ENCODE measurements at places on chromosomes 4 and X. TPM values are rescaled to one million over a fixed set of nuclear protein-coding genes. Genes with fewer than 3 reads are reported as not detected.
A peak's percentile ranks its signal among the peaks of the same experiment; 100 is the strongest.

- H3K27ac ChIP-seq, result no peak overlapping the region
- no peaks in the 10 kb centered on the region for H3K4me1 ChIP-seq
- no peaks in the 10 kb centered on the region for H3K27me3 ChIP-seq
- no peak overlapping the region for H3K4me3 ChIP-seq
Measured at GRCh38 chr4:126106658-126107057, 791.9 kb downstream of the FAT4 start.

DNA sequence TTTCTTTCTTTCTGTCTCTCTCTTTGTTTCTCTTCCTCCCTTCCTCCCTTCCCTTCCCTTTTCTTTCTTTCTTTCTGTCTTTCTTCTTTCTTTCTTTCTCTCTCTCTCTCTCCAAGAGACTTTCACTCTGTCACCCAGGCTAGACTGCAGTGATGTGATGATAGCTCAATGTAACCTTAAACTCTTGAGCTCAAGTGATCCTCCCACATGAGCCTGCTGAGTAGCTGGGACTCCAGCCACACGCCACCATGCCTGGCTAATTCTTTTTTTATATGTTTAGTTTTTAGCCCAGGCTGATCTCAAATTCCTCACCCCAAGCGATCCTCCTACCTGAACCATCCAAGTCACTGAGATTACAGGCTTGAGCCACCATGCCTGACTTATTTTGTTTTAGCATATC lies 64.3 kb upstream of the EMCN start:
- no peaks in the 10 kb centered on the region for H3K36me3 ChIP-seq
- H3K27ac ChIP-seq, result no peak overlapping the region
- DNase-seq, result no peak
- no peaks in the 10 kb centered on the region for H3K27me3 ChIP-seq

DNA sequence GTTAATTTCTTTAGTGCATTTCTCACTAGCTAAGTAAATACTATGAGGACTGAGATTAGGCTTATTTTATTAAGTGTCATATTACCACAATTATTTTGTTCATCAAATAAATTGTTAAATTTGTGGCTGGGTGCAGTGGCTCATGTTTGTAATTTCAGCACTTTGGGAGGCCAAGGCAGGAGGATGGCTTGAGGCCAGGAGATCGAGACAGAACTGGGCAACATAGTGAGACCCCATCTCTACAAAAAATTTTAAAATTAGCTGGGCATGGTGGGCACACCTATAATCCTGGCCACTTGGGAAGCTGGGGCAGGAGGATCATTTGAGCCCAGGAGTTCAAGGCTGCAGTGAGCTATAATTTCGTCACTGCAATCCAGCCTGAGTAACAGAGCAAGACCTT lies 6.8 kb downstream of the SEC24D start:
- DNase-seq, result no peak
- H3K4me3 ChIP-seq, result no peak overlapping the region
- no peak overlapping the region for H3K27ac ChIP-seq
- H3K4me1 ChIP-seq, result no peaks in the 10 kb centered on the region

DNA sequence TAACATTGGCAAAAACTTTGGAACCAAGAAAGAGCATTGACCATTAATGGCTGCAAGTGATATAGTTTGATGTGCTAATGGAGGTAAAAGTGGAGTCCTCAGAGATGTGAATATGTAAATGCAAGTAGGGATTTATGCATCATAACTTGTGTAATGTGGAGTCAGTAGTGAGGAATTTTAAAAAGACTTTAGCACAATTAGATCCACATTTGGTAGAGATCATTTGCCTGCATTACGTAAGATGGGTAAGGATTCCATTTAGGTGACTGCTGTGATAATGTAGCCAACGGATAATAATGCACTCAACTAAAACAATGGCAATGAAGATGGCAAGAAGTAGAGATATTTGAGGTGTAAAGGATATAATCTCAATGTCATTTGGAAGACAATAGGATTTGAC lies 1128.4 kb downstream of the ADGRL3 start:
- no peak overlapping the region for H3K4me3 ChIP-seq
- H3K27me3 ChIP-seq, result no peaks in the 10 kb centered on the region
- H3K36me3 ChIP-seq, result no peaks in the 10 kb centered on the region
- DNase-seq, result no peak
- H3K4me1 ChIP-seq, result no peaks in the 10 kb centered on the region

- H3K27me3 ChIP-seq, result no peaks in the 10 kb centered on the region
- H3K4me3 ChIP-seq, result no peak overlapping the region
- no peak overlapping the region for H3K27ac ChIP-seq
- no peaks in the 10 kb centered on the region for H3K4me1 ChIP-seq
- peaks cover 19% of the 10 kb centered on the region for H3K36me3 ChIP-seq
Measured at GRCh38 chr4:772776-773175, 53.2 kb downstream of the CPLX1 start.

DNA sequence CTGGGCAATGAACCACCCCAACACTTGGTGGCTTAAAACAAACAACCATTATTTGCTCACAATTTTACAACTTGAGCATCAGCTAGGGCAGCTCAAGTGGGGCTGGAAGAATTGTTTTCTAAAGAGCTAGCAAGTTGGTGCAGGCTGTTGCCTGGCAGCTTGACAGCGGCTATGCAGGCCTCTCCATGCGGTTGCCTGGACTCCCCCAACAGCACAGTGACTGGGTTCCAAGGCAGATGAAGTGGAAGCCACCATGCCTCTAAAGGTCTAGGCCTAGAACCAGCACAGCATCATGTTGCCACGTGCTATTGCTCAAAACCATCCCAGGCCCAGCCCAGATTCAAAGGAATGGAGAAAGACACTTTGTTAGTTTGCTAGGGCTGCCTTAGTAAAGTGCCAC lies 114.8 kb downstream of the BCOR start:
- peaks cover 14% of the 10 kb centered on the region for H3K4me1 ChIP-seq
- H3K36me3 ChIP-seq, result no peaks in the 10 kb centered on the region
- no peak overlapping the region for H3K4me3 ChIP-seq
- no peak overlapping the region for H3K27ac ChIP-seq

GRCh38 chr4:10114607-10115006 lies 2.0 kb downstream of the WDR1 start:
- H3K27me3 ChIP-seq, result no peaks in the 10 kb centered on the region
- H3K36me3 ChIP-seq, result no peaks in the 10 kb centered on the region

DNA sequence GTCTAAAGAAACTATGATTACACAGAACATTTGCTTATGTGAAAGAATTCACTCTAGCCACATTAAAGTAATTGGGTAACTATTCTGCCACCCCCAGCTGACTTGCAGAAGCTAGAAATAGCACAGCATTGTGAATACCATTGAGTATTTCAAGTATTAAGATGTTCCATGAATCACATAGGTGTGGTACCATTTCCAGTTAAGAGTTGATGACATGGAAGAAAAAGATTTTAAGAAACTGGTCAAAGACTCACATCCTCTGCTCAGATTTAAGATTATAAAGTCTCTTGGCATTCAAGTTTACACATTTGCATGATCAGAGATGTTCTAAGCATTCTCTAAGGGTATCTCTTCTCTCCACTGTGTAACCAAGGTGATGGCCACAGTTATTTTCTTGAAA lies 287.5 kb downstream of the CAMK2D start:
- no peak for DNase-seq
- H3K27me3 ChIP-seq, result no peaks in the 10 kb centered on the region
- no peak overlapping the region for H3K27ac ChIP-seq
- no peak overlapping the region for H3K4me3 ChIP-seq
- no peaks in the 10 kb centered on the region for H3K36me3 ChIP-seq

GRCh38 chr4:128574706-128575105 lies 234.8 kb upstream of the JADE1 start:
- peaks cover 22% of the 10 kb centered on the region for H3K4me1 ChIP-seq
- peak; percentile 86 for DNase-seq
- no peak overlapping the region for H3K27ac ChIP-seq
- no peaks in the 10 kb centered on the region for H3K36me3 ChIP-seq

DNA sequence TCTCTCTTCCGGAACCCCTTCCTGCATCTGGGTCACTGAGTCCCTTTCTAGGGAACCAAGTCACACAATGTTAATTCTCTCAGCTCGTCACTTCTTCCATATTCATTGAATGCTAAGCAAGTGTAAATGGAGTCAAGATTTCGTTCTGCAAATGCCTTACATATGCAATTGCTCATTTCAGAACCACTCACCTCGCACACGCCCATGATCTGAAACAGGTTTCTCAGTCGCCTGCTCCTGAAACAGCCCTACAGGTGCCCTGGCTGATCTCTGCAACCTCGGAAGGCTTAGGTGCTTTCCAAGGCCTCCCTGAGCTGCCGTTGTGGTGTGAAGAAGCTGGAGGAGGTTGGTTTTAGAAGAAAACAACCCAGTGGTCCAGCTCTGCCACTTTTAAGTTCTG lies 100.8 kb upstream of the MSX1 start:
- H3K27me3 ChIP-seq, result peaks cover 89% of the 10 kb centered on the region
- peaks cover 55% of the 10 kb centered on the region for H3K4me1 ChIP-seq
- no peak overlapping the region for H3K4me3 ChIP-seq
- no peaks in the 10 kb centered on the region for H3K36me3 ChIP-seq
- no peak for DNase-seq

DNA sequence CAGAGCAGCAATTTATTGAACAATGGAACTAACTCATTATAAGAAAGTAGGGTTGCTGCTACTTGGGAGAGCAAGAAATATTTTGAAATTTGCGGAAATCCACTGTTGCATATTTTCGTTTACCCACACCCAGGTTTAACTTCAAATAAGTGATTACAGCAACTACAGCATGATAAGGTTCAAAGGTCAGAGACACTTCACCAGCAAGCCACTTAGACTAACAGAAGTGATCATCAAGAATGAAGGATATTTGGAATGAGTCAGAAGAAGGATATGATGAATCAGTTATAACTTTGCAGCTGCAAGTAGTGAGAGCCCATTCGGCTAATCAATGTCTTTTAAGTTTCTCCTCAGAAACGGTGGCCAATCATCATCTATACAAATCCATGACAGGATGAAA lies 199.3 kb downstream of the TMA16 start:
- no peaks in the 10 kb centered on the region for H3K4me1 ChIP-seq
- H3K27ac ChIP-seq, result no peak overlapping the region
- H3K36me3 ChIP-seq, result no peaks in the 10 kb centered on the region
- no peak for DNase-seq
- no peak overlapping the region for H3K4me3 ChIP-seq

GRCh38 chr4:42083816-42084215 lies 68.6 kb downstream of the BEND4 start:
- no peak for DNase-seq
- H3K4me3 ChIP-seq, result no peak overlapping the region
- no peaks in the 10 kb centered on the region for H3K27me3 ChIP-seq
- H3K4me1 ChIP-seq, result no peaks in the 10 kb centered on the region
- no peaks in the 10 kb centered on the region for H3K36me3 ChIP-seq

DNA sequence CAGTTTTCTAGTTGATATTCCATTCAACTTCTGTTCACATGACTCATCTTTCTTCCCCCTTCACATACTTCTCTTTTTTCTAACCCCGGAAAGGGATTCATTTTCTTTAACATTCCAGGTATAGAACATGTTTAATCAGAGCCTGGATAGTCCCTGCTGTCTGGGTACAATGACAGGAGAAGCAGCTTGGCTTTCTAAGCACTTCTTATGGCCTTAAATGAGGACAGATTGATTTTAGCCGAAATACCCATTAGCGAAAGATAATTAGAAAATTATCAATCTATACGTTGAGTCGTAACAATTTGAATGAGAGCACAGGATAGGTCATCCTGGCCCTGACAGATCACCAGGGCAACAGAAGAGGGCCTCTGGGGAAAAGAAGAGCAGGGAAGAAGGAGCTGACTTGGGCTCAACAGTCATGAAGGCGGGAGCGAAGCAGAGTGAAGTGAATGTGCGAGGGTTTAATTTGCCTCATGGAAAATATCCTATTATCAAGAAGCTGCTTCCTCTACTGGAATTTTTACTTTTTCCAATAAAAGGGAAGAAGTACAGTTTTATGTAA lies 62.2 kb downstream of the PPP1R2C start:
- no peak overlapping the region for H3K4me3 ChIP-seq
- H3K27me3 ChIP-seq, result no peaks in the 10 kb centered on the region
- no peak overlapping the region for H3K27ac ChIP-seq
- no peak for DNase-seq

DNA sequence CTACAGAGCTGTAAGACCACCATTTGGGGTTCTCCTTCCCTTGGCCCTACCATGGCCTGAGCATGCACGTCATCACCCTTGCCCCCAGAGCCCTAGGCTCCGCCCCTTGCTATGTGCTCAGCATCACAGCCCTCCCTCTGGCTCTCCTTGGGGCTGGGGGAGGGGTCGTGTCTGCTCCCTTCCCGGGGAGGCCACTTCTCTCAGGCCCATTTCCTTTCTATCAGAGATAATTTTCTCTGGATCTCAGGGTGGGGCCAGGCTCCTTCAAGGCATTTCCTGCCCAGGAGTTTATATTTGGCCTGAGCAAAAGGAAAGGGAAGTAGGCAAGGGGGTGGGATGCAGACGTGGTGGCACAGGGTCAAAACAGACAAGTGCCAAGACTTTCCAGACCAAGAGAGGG lies 55.9 kb downstream of the STARD8 start:
- H3K4me3 ChIP-seq, result no peak overlapping the region
- H3K36me3 ChIP-seq, result no peaks in the 10 kb centered on the region
- H3K27me3 ChIP-seq, result no peaks in the 10 kb centered on the region

DNA sequence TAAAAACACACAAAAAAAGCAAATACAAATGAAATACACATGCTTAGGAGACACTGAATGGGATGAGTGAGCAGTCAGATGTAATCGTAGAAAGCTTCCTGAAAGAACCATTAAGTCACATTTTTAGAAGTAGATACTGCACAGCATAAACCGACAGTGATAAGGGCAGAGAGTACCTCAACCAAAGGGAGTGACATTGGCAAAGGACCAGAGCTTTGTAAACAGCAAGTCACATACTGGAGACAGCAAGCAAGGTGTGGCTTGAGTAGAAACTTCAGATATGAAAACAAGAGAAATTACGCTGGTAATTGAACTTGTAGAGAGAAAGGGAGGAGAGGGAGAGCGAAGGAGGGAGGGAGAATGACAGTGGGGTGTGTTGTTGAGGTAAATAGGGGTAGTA lies 92.0 kb downstream of the CHRDL1 start:
- no peak overlapping the region for H3K4me3 ChIP-seq
- no peaks in the 10 kb centered on the region for H3K36me3 ChIP-seq
- H3K27ac ChIP-seq, result no peak overlapping the region
- H3K4me1 ChIP-seq, result no peaks in the 10 kb centered on the region

DNA sequence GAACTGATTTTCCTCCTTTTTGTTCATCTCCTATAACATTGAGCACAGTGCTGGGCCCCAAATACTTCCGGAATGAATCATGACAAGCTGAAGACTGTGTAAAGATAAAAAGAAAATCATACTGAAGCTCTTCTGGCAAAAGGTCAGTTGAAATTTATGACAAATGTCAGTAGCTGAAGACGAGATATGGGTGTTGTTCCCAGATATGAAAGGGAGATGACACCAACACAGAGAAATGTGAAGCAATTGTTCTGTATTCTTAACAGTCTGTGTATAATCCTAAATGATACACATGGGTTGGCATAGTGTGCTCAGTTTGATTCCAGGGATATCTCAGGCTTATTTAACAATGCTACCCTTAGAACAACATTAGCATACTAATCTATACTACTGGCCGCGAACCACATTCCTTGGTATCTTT lies 170.5 kb upstream of the PITX2 start:
- H3K36me3 ChIP-seq, result no peaks in the 10 kb centered on the region
- peak; percentile 43 for DNase-seq
- H3K27me3 ChIP-seq, result no peaks in the 10 kb centered on the region
- peaks cover 61% of the 10 kb centered on the region for H3K4me1 ChIP-seq

Gene ZNF718
- 11.9 TPM for total RNA-seq

Gene SPANXA2
- total RNA-seq, result not detected

Gene SNCA
- total RNA-seq, result 5.6 TPM

Gene MAGEB10
- total RNA-seq, result not detected

Gene ARHGAP4
- total RNA-seq, result 17.9 TPM

Gene GLRA2
- total RNA-seq, result not detected

All from neural progenitor cell (in vitro differentiated cells).